Non-pigmented ciliary epithelial cell (primary cell): ENCODE measurements at places on chromosomes 5 and 9.

GRCh38 chr5:125609011-125609410 is 814.2 kb upstream of the GRAMD2B start:
- DNase-seq: no peak

GRCh38 chr5:126056352-126056751 is 366.9 kb upstream of the GRAMD2B start:
- no peak for DNase-seq

DNA sequence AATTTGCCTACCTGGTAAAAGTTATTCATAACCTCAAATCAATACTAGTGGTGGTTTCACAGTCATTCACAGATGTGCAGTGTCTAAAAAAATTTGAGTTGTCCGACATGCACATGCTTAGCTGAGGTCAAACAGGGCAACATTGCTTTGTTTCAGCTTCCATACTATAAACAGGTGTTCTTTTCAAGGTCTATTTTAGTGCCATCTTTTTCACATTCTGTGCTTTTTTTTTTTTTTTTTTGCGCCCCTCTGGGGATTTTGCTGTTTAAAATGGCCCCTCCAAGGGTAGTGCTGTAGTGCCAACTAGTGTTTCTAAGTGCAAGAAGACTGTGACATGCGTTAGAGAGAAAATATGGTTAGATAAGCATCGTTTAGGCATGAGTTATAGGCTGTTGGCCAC is 14.5 kb downstream of the PHAX start:
- DNase-seq: no peak

DNA sequence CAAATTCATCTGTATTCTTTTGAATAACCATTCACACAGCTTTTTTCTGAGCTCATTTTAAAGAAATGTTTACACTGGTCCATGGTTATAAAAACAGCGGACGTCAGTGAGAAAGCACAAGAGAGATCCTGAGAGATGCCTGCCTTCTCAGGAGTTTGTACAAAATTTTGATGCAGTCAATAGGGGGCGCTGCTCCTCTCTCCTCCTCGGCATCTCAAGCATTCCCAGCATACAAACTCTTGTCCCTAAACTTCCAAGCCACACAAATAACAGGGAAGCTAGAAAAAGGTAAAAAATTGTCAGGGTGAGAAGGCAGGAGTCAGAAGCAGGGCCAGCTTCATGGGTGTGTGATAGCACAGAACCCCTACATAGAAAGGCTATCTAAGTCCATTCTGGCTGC is 11.2 kb upstream of the CCDC152 start:
- DNase-seq: no peak

GRCh38 chr9:99211746-99212145 is 10.0 kb downstream of the ALG2 start:
- no peak for DNase-seq
